CD4-positive, alpha-beta T cell treated with Interleukin-21 for 1 hour (primary cell): ENCODE measurements at places on chromosomes 12 and 14.

DNA sequence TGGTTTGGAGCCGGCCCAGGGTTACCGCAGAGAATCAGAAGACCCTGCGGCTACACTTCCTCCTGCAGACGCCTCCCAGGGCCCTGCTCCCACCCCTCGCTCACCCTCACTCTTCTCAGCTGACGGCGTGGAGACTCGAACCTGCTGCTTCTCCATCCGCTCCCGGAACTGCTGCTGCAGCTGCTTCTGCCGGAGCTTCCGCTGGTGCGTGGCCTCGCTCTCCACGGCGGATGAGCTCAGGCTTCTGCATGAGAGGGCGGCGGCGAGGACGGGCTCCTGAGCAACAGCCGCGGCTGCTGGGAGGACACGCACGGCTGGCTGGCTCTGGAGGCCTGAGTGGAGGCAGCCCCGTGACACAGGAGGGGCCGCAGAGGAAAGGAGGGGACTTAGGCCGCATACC is 33.3 kb downstream of the RAD52 start:
- DNase-seq: no peak

DNA sequence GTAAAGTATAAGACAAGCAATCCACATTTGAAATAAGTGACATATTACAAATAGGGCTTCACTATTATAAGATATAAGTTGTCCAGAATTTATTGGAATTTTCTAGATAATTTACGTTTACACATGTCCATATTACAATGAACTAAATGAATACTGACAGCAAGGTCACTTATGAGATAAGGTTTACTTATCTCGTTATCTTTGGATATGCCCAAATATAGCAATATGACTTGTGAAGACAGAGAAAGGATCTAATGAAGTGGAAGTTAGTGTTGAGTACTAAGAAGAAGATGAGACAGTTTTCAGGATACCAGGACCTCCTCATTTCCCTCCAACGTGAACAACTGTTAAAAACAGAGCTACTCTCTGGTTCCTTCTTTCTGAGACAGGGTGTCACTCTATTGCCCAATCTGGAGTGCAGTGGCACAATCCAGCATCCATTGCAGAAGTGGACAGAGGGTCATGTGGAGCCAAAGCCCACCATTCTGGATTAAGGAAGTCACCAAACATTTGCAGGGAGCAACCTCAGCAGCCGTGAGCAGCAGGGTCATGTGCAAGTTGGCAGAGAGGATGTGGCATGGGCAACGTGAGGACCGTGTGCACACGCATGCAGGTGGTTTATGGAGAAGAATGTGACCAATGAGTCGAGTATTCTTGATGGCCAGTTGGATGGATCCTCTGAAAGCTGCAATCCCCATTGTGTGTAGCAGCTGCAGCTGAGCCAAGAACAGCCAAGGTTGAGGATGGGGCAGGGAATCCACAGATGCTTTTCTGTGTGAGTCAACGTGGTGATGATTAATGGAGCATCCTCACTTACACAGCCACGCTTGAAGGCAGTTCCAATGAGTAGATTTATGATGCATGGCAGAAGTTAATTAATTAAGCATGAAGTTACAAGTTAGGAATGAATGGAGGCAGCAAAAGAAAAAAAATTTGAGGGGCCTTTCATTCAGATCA is 111.0 kb downstream of the BICD1 start:
- DNase-seq: no peak

DNA sequence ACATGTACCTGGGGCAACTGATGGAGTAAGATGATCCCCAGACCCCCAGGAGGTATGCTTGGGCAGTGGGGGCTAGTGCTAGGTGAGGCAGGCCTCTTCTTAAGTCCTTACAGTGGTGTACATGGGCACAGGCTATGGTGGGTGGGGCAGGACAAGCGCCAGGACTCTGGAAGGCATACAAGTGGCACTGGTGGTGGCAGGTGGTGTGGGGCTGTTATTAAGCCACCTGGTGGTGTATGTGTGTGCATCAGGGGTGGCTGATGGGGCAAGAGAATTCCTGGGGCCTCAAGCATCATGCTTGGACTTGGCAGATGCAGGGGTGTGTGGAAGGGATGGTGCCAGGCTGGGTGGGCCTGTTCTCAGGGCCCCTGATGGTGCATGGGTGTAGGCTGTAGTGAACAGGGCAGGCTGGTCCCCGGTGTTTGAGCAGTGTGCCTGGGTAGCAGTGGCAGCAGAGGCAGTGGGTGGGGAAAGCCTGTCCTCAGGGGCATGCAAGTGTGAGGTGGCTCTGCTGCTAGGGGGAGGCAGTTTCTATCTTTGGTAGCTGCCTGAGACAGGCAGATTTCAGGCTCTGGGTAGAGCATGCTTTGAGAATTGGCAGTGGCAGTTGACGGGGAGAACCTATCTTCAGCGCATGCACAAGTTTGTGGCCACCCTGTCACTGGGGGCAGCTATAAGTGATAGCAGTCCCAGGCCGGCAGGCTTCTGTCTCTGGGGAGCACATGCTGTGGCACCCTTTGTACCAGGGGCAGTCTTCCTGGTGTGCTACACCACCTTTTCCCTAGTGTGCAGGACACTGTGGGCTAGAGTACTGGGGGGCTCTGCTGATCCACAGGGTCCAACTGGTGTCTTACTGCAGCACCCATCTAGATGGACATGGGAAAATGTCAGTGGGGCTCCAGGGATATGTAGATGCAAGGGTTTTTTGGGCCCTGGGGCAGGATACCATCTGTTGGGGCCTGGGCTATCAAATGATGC is 52.6 kb upstream of the ABCD2 start:
- DNase-seq: no peak

- DNase-seq: no peak
Observed at GRCh38 chr12:87383680-87384079, 645.5 kb downstream of the C12orf50 start.
